GF-D8 (cell line): ENCODE measurements at places on chromosomes 3 and 15.

DNA sequence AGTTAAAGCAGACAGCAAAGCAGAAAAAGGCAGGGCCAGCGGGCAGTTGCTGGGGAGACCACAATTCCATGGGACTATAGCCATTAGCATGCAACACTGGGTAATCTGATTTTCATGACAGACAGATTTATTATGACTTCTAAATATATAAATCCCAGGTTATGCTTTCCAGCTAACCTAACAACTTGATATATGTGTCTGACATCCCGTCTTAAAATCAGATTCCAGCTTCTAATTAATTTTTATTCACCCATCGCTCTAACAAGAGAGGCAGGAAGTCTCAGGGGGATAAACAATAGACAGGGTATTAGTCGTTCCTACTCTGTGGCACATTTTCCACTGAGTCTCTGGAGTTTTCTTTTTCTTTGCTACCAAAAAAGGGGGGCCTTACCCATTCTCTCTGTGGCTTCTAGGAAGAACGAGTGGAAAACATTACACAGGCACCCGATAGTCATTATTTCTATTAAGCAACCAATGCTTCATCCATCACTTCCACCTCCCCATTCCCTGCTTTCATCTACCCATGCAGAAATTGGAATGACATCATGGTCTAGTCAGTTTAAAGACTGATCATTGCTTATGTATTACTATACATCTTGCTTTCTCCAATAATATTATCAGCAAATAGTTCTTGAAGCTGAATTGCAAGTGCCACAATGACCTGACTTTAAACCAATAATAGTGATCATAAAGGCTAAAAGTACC lies 173.1 kb downstream of the FHIT start:
- no peak for DNase-seq

GRCh38 chr3:32305361-32305876 lies 66.9 kb downstream of the CMTM8 start:
- DNase-seq: no peak

- no peak for DNase-seq
These were observed 362.2 kb downstream of the RBMS3 start for GRCh38 chr3:29643034-29643425.

DNA sequence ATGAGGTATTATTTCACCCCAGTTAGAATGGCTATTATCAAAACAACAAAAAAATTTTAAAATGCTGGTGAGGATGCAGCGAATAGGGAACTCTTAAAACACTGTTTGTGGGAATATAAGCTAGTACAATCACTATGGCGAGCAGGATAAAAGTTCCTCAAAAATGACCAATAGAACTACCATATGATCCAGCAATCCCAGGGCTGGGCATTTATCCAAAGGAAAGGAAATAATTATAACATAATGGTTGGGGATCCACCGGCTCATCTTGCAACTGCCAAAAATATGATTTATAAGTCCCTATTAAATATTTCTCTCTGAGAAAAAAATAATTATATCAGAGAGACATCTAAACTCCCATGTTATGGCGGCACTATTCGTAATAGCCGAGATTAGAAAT lies 127.6 kb upstream of the MME start:
- no peak for DNase-seq

DNA sequence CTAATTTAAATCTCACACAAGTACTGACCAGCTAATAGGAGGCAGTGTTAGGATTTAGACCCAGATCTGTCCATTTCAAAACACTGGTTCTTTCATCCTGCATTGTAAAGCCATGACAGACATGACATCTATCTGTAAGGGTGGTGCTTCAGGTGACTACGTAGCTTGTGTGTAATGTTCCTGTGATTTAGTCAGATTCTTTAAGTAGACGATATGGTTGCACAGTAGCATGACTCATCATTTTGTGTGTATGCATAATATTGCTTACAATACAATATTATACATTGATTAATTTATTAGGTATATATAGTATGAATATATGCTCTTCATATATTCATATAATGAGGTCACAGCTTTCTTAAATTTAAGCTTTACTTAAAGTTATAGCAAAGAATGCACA lies 628.5 kb downstream of the GRM7 start:
- DNase-seq: no peak

DNA sequence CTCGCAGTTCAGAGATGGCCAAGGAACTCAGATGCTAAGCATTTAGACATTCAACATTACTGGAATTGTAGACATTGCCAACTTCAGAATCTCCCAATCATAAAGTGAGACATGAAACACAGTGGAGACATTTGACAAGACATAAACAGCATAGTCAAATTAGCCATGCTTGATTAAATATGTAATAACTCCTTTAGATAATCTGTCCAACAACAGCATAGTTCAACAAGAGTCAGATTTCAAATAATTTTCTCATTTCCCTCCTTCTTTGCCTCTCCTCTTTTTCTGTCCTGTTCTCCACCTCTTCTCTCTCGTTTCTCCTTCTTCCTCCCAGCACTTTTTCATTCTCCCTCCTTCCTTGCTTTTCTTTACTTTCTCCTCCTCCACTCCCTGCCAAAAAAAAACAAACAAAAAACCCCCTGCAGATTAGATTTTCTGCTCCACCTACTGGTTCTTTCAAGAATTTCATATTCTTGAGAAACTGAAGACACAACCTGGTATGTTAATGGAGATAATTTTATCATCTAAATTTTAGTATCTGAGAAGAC lies 20.2 kb downstream of the CPOX start:
- DNase-seq: no peak
